ENCODE measurements at places on chromosomes 4 and X. TPM values are rescaled to one million over a fixed set of nuclear protein-coding genes. Genes with fewer than 3 reads are reported as not detected.

The GUCY1B1 gene
- total RNA-seq, result 1.1 TPM

The CXCL11 gene
- total RNA-seq, result not detected

The TLR6 gene
- total RNA-seq, result 17.3 TPM

The CD38 gene
- 0.02 TPM for total RNA-seq

The PROM1 gene
- total RNA-seq, result 0.27 TPM

The MAGEA12 gene
- total RNA-seq, result not detected

The FAM50A gene
- 67.5 TPM for total RNA-seq

The RIBC1 gene
- 1.5 TPM for total RNA-seq

The OCIAD2 gene
- total RNA-seq, result 44.4 TPM

The ZRSR2 gene
- total RNA-seq, result 5.3 TPM

The POLN gene
- total RNA-seq, result 0.75 TPM

The LNX1 gene
- total RNA-seq, result not detected

The SLC10A6 gene
- total RNA-seq, result not detected

The HPGD gene
- total RNA-seq, result 1.1 TPM

The CENPVL1 gene
- not detected for total RNA-seq

The ADH7 gene
- total RNA-seq, result not detected

The ZNF595 gene
- 13.1 TPM for total RNA-seq

The FMR1NB gene
- total RNA-seq, result not detected

The HMX1 gene
- not detected for total RNA-seq

The IL13RA1 gene
- 45.2 TPM for total RNA-seq

The SPATA4 gene
- total RNA-seq, result not detected

The MAGEE2 gene
- total RNA-seq, result not detected

The AADAT gene
- 14.5 TPM for total RNA-seq

The MAGEA1 gene
- total RNA-seq, result 64.2 TPM

The MXRA5 gene
- not detected for total RNA-seq

The TMEM31 gene
- not detected for total RNA-seq

The ADGRG2 gene
- total RNA-seq, result 18.2 TPM

Data from NCI-H460 (cell line).